ENCODE measurements at places on chromosomes 11 and 22. TPM values are rescaled to one million over a fixed set of nuclear protein-coding genes. Genes with fewer than 3 reads are reported as not detected.

GRCh38 chr11:3809624-3809928 lies 1.2 kb downstream of the PGAP2 start:
- DNase-seq, result no peak

DNA sequence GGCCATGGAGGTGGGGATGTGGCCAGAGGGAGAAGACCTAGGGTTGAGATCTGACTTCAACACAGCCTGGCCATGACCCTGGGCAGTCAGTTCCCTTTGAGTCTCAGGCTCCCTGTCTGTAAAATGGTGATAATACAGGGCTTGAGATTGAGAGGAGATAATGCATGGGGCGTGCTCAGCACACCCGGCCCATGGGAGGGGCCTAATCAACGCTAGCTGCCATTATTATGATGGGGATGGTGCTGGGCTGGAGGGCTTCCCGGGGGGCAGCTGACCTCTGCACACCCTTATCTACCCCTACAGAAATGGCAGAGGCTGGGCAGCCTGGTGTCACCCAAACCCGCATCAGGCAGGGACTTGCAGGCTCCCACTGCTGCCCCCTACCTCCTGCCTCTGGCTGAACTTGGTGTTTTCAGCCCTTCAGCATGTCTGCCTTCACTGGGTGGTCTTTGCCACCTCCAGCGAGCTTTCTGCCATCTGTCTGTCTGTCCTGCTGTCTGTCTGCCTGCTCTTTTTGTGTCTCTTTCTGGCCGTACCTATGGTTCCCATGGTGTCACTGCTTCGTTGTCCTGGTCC lies 84.5 kb downstream of the CACNA1I start:
- DNase-seq, result no peak

DNA sequence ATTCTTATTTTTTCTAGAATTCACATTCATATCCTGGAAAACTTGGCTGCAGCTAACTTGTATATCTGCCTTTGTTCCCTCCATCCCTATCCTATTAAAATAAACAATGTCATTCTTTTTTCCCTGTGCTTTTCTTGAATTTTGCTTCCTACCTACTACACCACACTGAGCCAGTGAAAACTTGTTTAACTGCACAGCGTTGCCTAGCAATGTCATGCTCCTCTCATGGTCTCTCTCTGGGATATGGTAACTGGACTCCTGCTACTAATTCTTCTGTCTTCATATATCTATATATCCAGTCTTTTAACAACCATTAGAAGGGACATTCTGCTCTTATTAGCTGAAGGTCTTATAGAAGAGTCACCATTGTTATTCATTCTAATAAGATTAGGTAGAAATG lies 434.4 kb downstream of the METTL15 start:
- no peak for DNase-seq

Gene PATE4
- not detected for total RNA-seq

GRCh38 chr11:58745705-58746364 lies 14.1 kb upstream of the GLYAT start:
- no peak for DNase-seq

Gene TBX1
- total RNA-seq, result 4.8 TPM
